Fibroblast of skin of left biceps (primary cell): ENCODE measurements at places on chromosomes 5 and 9.

GRCh38 chr9:77712533-77713130, 64.5 kb upstream of the GNA14 start:
- peak; percentile 75 for DNase-seq

- DNase-seq: no peak
Observed at GRCh38 chr5:42767491-42768105, 11.0 kb downstream of the CCDC152 start.

DNA sequence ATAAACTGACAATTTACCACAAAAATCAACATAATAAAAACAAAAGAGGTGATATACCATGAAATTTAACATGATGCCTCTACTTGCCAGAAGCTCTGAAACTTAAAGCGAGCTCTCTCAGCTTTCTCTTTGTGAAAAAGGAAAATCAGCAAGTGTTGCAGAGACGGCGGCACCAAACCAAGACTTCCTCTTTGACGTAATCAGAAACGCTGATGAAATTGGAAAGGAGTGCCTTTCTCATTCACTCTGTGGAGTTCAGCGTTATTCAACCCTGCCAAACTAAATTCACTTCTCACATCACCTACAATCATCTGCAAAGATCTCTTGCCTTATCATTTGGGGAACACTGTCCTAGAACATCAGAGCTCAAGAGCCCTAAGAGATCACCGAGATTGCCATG, 32.2 kb downstream of the ANXA6 start:
- no peak for DNase-seq

DNA sequence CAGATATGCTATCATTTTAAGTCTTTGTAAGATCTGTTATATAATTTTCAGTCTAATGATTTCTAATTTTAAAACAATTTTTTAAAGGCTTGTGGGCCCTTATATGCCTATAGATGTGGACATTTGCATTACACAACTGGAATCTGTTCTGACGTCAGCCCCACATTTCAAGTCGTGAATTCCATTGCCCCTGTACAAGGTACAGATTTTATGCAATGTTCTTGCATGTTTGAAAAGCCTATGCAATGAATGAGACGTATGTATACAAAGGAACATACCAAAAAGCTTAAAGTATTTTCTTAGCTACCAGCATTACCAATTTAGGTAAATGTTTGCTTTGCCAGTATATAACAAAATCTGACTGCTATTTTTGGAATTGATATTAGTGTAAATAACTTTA, 77.2 kb downstream of the ITGA1 start:
- peak; percentile 55 for DNase-seq

DNA sequence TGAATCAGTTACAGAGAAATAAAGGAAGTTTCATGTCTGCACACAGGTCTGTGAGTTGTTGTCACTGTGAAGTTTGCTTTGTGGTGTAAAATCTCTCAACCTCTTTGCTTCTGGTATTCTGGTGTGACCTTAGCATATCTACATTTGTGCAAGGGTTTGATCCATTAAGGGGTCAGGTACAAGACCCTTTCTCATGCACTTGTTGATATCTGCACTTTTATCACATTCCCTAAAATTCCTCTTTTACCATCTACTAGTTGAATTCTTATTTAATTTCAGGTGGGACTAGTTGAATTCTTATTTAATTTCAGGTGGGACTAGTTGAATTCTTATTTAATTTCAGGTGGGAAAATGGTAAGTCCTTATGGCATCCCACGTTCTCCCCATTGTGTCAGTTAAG, 306.7 kb upstream of the ZNF608 start:
- no peak for DNase-seq

- DNase-seq: no peak
Observed at GRCh38 chr5:159187719-159188118, 21.6 kb downstream of the RNF145 start.

DNA sequence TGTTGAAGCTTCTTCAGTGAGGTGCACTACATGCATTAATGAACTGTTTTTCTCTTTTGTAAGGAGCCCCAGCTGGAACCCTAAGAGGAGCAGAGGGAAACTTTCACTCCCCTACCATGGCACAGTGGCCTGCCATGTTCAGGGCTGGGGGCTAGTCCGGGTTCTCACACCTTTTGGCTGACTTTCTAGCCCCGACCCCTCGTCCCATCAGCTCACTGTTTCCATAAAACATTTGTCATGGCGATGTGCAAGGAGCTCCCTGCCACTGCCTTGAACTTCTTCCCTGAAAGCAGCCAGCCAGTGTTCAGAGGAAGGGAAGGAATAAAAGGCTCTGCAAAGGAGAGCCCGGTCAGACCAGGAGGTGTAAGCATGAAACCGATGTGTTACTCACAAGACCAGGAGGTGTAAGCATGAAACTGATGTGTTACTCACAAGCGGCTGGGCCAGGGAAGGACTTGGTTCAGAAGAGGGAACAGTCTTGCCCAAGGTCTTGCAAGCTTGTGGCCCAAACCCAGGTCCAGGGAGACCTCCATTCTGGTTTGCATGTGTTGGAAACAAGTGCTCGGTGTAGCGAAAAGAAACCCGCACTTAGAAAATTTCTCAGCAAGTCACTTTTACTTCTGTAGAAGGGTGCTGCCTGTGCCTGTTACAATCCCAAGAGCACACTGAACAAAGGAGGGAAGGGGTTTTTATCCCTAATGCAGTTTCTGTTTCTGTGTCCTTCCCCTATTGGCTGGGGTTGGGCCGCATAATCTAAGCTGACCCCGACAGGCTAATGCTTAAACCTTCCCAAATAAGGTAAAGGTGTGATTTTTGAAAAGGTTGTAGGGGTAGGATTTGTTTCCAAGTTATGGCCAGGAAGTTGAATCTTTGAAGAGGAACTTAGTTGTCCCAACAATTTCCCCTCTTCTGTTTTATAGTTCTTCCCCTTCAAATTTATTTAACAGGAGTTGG, 3.4 kb upstream of the ABO start:
- no peak for DNase-seq

- no peak for DNase-seq
Observed at GRCh38 chr9:120612218-120612617, 32.3 kb upstream of the CDK5RAP2 start.

GRCh38 chr5:121681229-121681855, 170.3 kb upstream of the FTMT start:
- DNase-seq: no peak

- no peak for DNase-seq
Observed at GRCh38 chr5:61332358-61332749, 296 bp downstream of the ZSWIM6 start.

GRCh38 chr9:129750013-129750638, 2.7 kb downstream of the PTGES start:
- DNase-seq: no peak

- DNase-seq: no peak
Observed at GRCh38 chr5:103467831-103468230, 94.8 kb downstream of the NUDT12 start.
